Activated CD8-positive, alpha-beta memory T cell treated with anti-CD3 and anti-CD28 coated beads, Interleukin-2, amount 10 ng/mL, durations not matched to agents 7 days and 5 days (primary cell): ENCODE measurements at places on chromosomes 12 and 14. TPM values are rescaled to one million over a fixed set of nuclear protein-coding genes. Genes with fewer than 3 reads are reported as not detected.

DNA sequence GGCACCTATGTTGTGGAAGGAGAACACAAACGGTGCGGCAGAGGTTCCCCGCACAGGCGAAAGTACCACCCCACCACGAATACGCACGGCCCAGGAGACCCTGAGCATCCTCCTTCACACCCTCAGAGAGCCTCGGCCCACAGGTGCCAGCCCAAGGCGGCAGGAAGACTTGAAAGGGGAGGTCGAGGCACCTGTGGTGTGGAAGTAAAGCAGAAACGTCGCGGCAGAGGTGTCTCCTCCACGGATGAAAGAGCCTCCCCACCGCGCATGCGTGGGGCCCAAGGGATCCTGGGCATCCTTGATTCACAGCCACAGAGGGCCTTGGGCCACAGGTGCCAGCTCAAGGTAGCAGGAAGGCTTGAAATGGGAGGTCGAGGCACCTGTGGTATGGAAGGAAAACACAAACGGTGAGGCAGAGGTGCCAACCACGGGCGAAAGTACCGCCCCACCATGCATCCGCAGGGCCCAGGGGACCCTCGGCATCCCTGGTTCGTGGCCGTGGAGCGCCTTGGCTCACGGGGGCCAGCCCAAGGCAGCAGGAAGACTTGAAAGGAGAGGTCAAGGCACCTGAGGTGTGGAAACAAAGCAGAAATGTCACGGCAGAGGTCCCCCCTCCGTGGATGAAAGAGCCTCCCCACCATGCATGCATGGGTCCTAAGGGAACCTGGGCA, 380.1 kb downstream of the ALG10 start:
- no peaks in the 10 kb centered on the region for H3K4me1 ChIP-seq
- H3K36me3 ChIP-seq = peaks cover 3% of the 10 kb centered on the region
- H3K27me3 ChIP-seq = no peaks in the 10 kb centered on the region
- no peak overlapping the region for H3K4me3 ChIP-seq

DNA sequence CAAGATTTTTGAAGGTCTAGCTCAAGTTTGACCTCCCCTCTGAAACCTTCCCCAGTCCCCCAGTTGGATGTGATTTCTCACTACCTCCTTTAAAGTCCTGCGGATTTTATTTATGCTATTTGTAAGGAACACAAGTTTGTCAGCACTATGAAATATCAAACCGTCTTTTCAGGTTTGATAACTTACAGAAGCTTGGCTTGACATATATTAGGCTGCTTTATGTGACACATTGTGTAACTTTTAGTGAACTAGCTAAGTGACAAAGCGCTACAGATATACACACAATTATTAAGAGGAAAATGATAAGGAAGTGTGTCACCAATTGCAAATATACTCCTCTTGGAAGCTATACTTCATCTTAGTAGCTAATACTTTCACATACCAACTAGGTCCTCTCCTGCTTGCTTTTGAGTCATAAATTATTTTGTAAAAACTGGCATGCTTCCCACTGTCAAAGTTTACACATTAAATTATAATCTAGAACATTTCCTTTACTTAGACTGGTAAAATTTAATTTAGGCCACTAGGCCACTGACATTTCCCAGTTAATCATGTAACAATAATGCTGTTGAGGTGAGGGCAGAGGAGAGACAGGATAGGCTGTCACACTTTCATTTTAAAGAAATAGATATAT, 149.5 kb downstream of the TMTC3 start:
- DNase-seq = no peak
- no peak overlapping the region for H3K4me3 ChIP-seq
- no peak overlapping the region for H3K27ac ChIP-seq
- peaks cover 16% of the 10 kb centered on the region for H3K27me3 ChIP-seq
- no peaks in the 10 kb centered on the region for H3K4me1 ChIP-seq

DNA sequence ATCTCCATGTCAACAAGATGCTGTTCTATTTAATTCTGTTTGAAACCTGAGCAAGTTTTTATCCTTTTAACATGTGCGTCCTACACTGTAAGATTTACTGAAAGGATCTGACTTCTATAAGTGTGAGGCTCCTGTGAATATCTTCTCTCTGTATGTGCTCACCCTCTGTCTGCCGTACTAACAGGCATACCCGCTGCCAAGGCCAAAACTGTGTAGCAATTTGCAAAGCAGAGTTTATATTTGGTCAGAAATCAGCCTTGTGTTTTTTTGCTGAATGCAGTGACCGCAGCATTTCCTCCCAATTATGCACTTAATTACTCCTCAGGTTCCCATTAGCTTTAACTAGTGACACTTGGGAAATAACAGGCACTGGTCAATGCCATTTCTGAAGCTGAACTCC, 12.3 kb downstream of the CHST11 start:
- no peaks in the 10 kb centered on the region for H3K27me3 ChIP-seq
- H3K27ac ChIP-seq = peak overlapping the region; percentile 72
- no peak for DNase-seq
- peak overlapping the region; percentile 27 for H3K4me3 ChIP-seq
- peaks cover 65% of the 10 kb centered on the region for H3K36me3 ChIP-seq

DNA sequence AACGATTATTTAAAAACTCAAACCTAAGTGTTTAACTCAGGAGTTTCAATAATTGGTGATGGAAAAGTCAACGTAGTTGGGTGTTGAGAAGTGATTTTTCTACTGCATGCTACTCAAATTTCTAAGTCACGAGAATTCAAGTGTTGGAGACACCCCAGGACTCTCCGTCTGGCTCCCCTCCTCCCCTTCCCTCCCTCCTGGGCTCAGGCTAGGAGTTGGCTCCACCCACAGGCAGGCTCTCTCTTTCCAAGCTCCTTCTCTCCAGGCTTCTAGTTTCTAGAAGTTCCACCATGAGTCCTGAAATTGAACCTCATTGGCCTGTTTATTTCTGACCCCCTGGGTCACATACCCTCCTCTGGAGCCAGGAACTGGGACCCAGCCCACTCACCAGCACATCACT, 73.0 kb downstream of the TMEM132D start:
- peaks cover 1% of the 10 kb centered on the region for H3K36me3 ChIP-seq

DNA sequence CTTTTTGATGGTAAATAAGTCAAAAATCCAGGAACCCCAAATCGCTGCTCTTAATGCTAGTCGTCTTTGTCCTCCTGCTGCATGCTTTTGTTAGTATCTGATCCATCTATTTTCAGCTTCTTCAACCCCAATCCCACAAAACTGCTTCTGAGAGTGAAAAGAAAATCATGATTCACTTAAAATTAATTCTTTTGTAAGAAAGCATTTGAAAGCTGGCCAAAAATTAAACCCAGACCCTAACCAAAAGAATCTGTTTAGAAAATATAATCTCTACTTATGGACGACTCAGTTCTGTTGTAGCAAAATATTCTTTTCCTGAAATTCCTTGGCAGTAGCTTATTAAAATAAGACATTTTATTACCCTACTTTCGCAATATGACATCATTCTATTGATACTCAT, 443.6 kb upstream of the SYT1 start:
- H3K27ac ChIP-seq = no peak overlapping the region
- no peaks in the 10 kb centered on the region for H3K27me3 ChIP-seq
- DNase-seq = no peak
- H3K36me3 ChIP-seq = no peaks in the 10 kb centered on the region
- H3K4me1 ChIP-seq = no peaks in the 10 kb centered on the region
- H3K4me3 ChIP-seq = no peak overlapping the region

Gene FOS
- total RNA-seq = 78.6 TPM

Gene OR6C2
- not detected for total RNA-seq

DNA sequence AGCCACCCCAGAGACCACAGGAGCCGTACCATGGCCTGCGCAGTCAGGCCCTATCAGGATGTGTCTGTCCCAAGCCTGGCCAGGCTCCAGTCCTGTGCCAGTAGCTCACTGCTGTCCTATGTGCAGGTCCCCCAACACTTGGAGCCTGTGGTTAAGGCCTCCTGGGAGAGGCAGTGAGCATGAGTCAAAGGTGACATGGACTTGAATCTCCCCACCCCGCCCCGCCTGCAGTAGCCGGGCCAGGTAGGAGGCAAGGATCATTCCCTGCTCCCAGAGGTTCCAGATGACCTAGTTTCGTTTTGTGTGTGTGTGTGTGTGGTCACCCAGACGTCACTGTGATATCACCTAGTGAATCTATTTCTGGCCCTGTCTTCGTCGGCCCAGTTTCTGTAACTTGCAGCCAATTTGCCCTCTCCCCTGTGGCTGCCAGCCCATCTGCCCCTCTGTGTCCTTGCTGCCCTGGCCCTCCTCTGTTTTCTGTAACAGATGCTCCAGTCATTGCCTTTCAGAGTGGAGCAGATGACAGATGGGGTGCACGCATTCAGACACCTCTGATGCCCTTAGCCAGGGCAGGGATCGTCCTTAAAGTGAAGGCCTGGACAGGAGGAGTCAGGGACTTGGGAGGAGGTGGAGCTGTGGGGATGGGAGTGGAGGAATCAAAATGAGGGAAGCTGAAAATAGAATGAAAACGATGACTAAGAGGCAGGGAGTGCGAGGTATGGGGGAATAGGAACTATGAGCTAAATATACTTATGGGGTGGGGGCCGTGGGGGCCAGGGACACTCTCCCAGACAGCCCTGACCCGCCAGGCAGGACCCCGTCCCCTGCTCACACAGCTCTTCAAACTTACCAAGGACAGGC, 37.4 kb downstream of the SLC6A12 start:
- H3K27ac ChIP-seq = no peak overlapping the region
- H3K4me3 ChIP-seq = no peak overlapping the region
- no peak for DNase-seq
- H3K36me3 ChIP-seq = no peaks in the 10 kb centered on the region

DNA sequence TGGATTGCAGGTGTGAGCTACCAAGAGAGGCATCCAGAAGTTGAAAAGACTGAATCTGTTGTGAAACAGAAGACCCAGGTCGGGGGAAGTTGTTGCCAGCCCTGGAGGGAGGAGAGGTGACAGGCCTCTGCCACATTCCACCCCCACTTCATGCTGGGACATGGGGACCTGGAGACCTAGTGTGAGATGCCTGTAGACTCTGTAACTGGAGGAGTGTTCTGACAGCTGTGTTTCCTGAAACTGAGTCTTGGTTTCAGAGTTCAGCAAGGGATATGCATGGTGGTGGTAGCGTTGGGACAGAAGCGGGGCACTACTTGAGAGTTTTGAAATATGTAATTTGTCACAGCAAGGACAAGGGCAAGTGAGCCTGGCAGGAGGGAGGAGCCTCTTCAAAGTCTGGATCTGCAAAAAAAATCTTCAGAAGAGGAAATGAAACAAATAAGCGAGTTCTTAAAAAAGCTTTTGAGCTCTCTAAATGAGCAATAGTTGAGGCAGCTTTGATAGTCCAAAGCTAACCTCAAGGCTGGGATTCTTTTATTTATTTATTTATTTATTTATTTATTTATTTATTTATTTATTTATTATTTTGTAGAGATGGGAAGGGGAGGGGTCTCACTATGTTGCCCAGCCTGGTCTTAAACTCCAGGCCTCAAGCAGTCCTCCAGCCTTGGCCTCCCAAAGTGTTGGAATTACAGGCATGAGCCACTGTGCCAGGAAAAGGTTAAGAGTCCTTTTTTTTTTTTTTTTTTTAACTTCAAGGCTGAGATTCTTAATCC, 58.9 kb upstream of the EEA1 start:
- peaks cover 8% of the 10 kb centered on the region for H3K27me3 ChIP-seq
- H3K4me3 ChIP-seq = peak overlapping the region; percentile 23
- DNase-seq = peak; percentile 44

Gene APEX1
- total RNA-seq = 112 TPM

DNA sequence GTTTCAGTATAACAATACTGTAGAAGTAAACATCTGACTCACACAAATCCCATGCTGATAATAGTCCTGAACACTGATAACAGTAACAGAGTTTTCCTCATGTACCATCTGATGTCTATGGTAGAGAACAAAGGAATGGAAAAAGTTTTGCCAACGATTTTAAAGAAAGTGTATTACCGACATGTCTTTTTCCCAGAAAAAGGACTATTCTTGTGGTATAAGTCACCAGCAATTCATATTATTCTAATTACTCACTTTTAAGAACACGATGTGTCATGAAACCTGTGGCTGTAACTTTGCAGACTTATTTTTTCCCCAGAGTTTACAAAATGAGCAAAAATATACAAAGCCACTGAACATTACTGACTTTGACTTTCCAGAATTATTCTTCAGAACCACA, 40.1 kb upstream of the DCN start:
- no peaks in the 10 kb centered on the region for H3K27me3 ChIP-seq
- no peaks in the 10 kb centered on the region for H3K36me3 ChIP-seq
- no peak overlapping the region for H3K4me3 ChIP-seq

- no peak overlapping the region for H3K4me3 ChIP-seq
- DNase-seq = no peak
- H3K4me1 ChIP-seq = no peaks in the 10 kb centered on the region
- no peak overlapping the region for H3K27ac ChIP-seq
- no peaks in the 10 kb centered on the region for H3K36me3 ChIP-seq
- H3K27me3 ChIP-seq = peaks cover 6% of the 10 kb centered on the region
Observed at GRCh38 chr14:51681411-51681810, 29.7 kb downstream of the FRMD6 start.

Gene CBLN3
- 7.1 TPM for total RNA-seq

DNA sequence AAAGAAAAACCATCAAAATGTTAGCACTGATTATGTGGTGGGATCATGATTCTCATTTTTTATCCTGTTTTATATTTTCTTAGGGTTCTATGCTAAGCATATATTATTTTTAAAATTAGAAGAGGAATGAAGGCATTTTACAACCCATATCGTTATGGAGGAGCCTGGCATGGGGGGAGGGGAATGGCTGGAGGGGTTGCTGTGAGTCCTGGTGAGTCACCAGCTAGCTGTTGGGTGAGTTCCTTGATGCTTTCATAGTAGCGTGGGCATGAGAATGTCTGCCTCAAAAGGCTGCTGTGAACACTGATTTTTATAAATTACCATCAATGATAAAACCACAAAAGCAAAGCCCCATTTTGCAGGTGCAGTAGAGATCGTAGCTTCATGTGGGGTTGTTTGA, 46.9 kb downstream of the C14orf132 start:
- no peak overlapping the region for H3K4me3 ChIP-seq
- H3K4me1 ChIP-seq = no peaks in the 10 kb centered on the region
- no peak overlapping the region for H3K27ac ChIP-seq
